ENCODE measurements at places on chromosomes 2 and 18.

- DNase-seq, result no peak
Observed at GRCh38 chr2:239370403-239370802, 30.4 kb downstream of the HDAC4 start.

GRCh38 chr18:21393986-21394385 lies 152.0 kb downstream of the GREB1L start:
- no peak for DNase-seq

DNA sequence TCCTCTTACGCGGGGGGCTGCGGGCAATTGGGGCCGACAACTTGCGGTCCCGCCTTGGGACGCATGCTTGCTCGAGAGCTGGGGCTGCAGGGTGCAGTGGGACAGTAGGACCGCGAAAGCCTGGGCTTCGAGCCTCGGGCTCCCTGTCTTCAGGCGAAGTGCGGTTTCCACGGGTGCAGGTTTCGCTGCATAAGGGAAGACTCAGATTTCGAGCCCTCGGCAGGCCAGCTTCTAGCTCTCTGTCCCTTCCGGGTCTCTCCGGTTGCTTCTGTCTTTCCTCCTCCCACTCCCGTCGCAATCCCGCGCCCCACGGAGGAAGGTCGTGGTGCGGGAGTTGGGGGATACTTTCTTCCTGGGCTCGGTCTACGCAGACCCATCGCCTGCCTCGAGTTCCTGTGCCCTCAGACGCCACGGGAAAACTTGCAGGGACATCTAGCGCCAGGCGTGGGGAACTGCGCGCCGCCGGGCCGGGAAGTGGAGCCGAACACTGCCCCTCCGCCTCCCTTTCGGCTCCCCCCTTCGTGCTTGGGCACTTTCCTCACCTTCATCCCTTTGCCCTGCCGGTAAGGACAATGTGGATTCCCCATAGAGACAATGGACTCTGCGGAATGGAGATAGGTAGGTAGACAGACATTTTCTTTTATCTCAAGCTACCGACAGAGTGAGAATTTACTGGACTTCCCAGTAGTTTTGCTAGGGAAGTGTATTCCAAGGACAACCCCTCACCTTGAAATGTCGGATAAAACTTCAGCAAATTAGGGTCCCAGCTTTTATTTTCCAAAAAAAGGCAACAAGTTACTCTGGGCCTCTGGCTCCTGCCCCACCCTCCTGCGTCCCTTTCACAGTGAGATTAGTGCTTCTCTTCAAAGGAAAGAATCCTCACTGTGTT lies 4.2 kb upstream of the HOXD13 start:
- DNase-seq, result no peak

DNA sequence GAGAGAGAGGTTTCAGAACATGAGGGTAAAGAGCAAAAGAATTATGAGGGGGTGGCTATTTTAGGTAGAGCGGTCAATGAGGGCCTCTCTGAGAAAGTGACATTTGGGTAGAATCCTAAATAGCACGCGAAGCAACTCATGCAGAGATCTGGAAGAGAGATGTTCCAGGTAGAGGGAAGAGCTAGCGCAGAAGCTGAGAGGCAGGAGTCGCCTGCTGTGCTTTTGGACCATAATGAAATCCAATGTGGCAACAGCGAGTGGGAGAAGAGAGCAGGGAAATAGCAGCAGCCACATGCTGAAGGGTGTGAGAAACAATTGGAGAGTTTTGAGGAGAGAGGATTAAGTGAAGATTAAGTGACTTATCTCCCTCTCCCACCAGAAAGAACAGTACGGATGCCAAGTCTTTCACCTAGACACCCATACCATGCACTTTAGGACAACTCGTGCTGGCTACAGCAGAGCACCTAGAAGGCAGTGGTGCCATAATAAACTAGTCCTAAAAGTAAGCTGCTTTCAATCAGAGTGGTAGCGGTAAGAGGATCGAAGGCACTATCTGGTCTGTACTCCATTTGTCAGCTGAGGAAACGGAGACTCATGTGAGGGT lies 129.7 kb downstream of the LRP2 start:
- DNase-seq, result no peak

DNA sequence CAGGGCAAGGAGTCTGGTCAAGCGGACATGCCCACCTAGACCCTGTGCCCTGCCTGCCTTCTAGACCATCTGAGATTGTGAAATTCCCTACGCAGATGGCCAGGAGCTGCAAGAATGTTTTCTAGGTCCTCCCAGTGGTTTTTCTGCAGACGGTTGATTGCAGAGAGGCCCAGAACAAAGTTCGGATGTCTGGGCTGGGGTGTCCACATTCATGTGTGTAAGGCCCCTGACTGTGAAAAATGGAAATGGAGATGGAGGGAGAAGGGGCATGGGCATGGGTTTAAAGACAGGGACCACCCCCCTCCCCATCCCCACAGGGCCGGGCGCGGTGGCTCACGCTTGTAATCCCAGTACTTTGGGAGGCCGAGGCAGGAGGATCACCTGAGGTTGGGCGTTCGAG lies 11.8 kb downstream of the ARHGAP25 start:
- DNase-seq, result no peak

DNA sequence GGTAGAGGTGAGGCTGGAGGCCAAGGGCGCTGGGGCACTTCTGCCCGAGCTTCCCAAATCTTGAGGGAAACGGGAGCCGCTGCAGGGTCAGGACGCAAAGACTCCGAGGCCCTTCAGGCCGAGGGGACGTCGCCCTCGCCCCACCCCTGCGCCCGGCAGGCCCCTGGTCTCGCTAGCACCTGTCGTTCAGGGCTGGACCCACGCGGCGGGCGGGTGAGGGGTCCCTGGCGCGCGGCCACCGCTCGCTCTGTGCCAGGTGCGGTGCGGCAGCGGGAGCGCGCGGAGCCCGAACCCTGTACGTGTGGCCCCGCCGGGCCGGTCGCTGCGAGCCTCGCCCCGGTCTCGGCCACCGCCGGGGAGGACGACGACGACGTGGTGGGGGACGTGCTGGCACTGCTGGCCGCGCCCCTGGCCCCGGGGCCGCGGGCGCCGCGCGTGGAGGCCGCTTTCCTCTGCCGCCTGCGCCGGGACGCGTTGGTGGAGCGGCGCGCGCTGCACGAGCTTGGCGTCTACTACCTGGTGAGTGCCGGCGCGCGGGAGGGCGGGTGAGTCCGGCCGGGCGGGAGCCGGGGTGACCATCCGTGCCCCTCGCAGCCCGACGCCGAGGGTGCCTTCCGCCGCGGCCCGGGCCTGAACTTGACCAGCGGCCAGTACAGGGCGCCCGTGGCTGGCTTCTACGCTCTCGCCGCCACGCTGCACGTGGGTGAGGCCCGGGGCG lies 4.9 kb downstream of the ERFE start:
- no peak for DNase-seq

DNA sequence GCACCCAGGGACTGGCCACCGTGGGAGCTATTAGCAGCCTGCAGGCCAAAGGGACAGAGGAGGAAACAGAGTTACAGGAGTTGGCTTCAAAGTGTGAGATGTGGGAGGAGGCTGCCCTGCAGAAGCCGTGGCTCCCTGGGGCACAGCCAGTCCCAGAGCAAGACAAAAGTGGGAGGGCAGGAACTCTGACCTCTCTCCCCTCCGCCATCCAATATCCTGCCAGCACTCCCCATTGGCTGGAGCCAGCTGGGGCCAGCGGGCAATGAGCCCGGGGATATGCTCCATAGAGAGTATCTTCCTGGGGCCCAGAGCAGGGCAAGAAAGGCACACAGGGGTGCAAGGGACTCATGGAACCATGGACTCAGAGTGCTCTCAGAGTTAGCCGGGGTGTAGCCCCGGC lies 143.1 kb downstream of the INHBB start:
- no peak for DNase-seq

DNA sequence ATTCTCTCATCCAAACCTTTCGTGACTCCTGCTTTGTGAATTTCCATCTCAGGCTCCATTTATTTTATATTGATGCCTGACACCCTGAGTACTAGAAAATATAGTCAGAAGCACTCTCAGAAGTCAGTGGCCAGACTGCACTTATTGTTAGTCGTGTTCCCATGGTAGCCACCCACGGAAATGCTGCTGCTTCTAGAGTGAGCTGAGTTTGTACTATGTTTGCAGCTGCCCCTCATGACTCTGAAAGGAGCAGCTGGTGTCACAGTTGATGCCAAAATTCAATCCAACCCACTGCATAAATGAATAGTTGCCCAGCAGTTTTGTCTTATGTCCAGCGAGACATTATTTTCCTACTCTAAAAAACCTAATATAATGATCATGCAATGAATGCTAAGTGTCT lies 265.2 kb upstream of the SPHKAP start:
- DNase-seq, result no peak
